A549 treated with Mapracorat at 1 μM for 4 hours (cell line): ENCODE measurements at places on chromosomes 6 and 20. TPM values are rescaled to one million over a fixed set of nuclear protein-coding genes. Genes with fewer than 3 reads are reported as not detected.

Gene SLCO4A1
- 9.2 to 14.1 TPM (median 11.9 TPM) in 5 replicates for total RNA-seq

Gene TUBB2B
- total RNA-seq = 12.6 to 15.2 TPM (median 14.4 TPM) in 5 replicates

Gene CBLN4
- total RNA-seq = not detected in 5 replicates

Gene KCNQ2
- total RNA-seq = 0.21 to 0.72 TPM (median 0.57 TPM) in 5 replicates

Gene PDE7B
- 0.66 to 0.92 TPM (median 0.70 TPM) in 5 replicates for total RNA-seq

Gene NOTCH4
- total RNA-seq = 0.81 to 1.3 TPM (median 0.86 TPM) in 5 replicates

Gene SOBP
- total RNA-seq = 0.65 to 1.4 TPM (median 0.90 TPM) in 5 replicates

Gene BANF2
- total RNA-seq = not detected in 5 replicates

Gene MTHFD1L
- total RNA-seq = 38.0 to 45.4 TPM (median 44.0 TPM) in 5 replicates

Gene COL21A1
- total RNA-seq = 0.50 to 1.0 TPM (median 0.60 TPM) in 5 replicates

Gene POU5F1
- 7.2 to 14.5 TPM (median 10.3 TPM) in 5 replicates for total RNA-seq

Gene WFDC5
- total RNA-seq = not detected in 5 replicates

Gene SPEF1
- 1.3 to 2.4 TPM (median 1.9 TPM) in 5 replicates for total RNA-seq

Gene CST1
- total RNA-seq = 0.67 to 0.86 TPM (median 0.84 TPM) in 5 replicates

Gene PSORS1C1
- 4.2 to 5.7 TPM (median 4.4 TPM) in 5 replicates for total RNA-seq

Gene LTB
- total RNA-seq = 0.35 to 0.88 TPM (median 0.51 TPM) in 5 replicates

Gene KIF6
- 0.11 to 0.35 TPM (median 0.30 TPM) in 5 replicates for total RNA-seq

Gene ZC2HC1B
- total RNA-seq = not detected in 5 replicates

Gene EPHA7
- total RNA-seq = 0.04 to 0.10 TPM (median 0.09 TPM) in 5 replicates

Gene C6orf132
- total RNA-seq = 1.9 to 3.0 TPM (median 2.5 TPM) in 5 replicates

Gene OR2H2
- not detected in 5 replicates for total RNA-seq

Gene LGSN
- 2.0 to 3.0 TPM (median 2.2 TPM) in 5 replicates for total RNA-seq

Gene ZBTB12
- 2.4 to 4.1 TPM (median 3.7 TPM) in 5 replicates for total RNA-seq

Gene RUNX2
- total RNA-seq = 1.0 to 1.6 TPM (median 1.2 TPM) in 5 replicates

Gene CTCFL
- total RNA-seq = not detected in 5 replicates

Gene HCRTR2
- total RNA-seq = not detected in 5 replicates

Gene TCF15
- total RNA-seq = not detected in 5 replicates

Gene TUBB1
- not detected in 5 replicates for total RNA-seq

Gene IMPG1
- total RNA-seq = not detected in 5 replicates

Gene PAX1
- total RNA-seq = 0.06 TPM in 1 of 5 replicates, not detected in the others

Gene ARHGAP18
- total RNA-seq = 4.0 to 5.5 TPM (median 4.4 TPM) in 5 replicates

Gene CLPSL2
- total RNA-seq = 0.79 to 1.4 TPM (median 0.94 TPM) in 4 of 5 replicates, not detected in the other

Gene CCN6
- not detected in 5 replicates for total RNA-seq

Gene PROKR2
- total RNA-seq = not detected in 5 replicates

Gene LRRC73
- 0.46 to 1.3 TPM (median 1.1 TPM) in 5 replicates for total RNA-seq

Gene MYLK2
- total RNA-seq = 0.27 to 0.76 TPM (median 0.48 TPM) in 5 replicates

Gene EPPIN
- total RNA-seq = not detected in 5 replicates

Gene SLC17A2
- not detected in 5 replicates for total RNA-seq

Gene NKX2-4
- total RNA-seq = not detected in 5 replicates

Gene PDSS2
- total RNA-seq = 4.9 to 5.7 TPM (median 5.1 TPM) in 5 replicates

Gene CRIP3
- 0.39 to 0.51 TPM (median 0.43 TPM) in 5 replicates for total RNA-seq

Gene TREML1
- not detected in 5 replicates for total RNA-seq

Gene EDN1
- 35.1 to 45.3 TPM (median 40.7 TPM) in 5 replicates for total RNA-seq

Gene DYNLT2
- 0.44 to 0.81 TPM (median 0.53 TPM) in 5 replicates for total RNA-seq

Gene EHMT2
- 19.9 to 30.0 TPM (median 29.0 TPM) in 5 replicates for total RNA-seq

Gene OR2B6
- total RNA-seq = 0.17 to 0.30 TPM in 2 of 5 replicates, not detected in the others

Gene EYA2
- total RNA-seq = 1.7 to 2.6 TPM (median 2.3 TPM) in 5 replicates

Gene ZKSCAN3
- total RNA-seq = 1.4 to 2.2 TPM (median 2.0 TPM) in 5 replicates

Gene IL17F
- total RNA-seq = not detected in 5 replicates

Gene PRICKLE4
- total RNA-seq = 0.47 to 0.91 TPM (median 0.66 TPM) in 5 replicates

Gene ADGRF1
- total RNA-seq = 0.04 TPM in 1 of 5 replicates, not detected in the others

Gene ZSCAN23
- not detected in 5 replicates for total RNA-seq

Gene BTBD3
- total RNA-seq = 14.0 to 20.3 TPM (median 18.3 TPM) in 5 replicates

Gene PNPLA1
- total RNA-seq = not detected in 5 replicates
